ENCODE measurements at places on chromosomes 5 and 9.

GRCh38 chr5:6365977-6366590 lies 12.3 kb downstream of the MED10 start:
- DNase-seq: no peak

GRCh38 chr5:97943036-97943435 lies 760.0 kb upstream of the RIOK2 start:
- no peak for DNase-seq

DNA sequence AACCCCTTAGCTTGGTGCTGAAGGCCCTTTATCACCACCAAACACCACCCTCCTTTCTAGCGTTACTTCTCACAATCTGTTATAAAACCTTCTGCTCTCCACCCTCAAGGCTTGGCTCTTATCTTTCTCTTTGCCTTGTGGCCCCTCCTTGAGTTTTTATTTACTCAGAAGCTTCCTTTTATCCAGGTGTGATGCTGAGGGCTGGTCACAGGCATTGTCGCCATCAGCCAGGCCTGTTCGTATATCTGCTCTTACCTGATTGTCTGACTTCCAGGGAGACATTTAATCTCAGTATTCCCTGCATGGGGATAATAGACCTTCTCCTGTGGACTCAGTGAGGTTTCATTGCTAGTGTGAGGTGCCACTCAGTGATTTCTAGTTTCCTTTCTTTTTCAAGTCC lies 34.2 kb downstream of the MEGF10 start:
- DNase-seq: no peak

GRCh38 chr5:136906545-136906944 lies 541.2 kb upstream of the TRPC7 start:
- no peak for DNase-seq

DNA sequence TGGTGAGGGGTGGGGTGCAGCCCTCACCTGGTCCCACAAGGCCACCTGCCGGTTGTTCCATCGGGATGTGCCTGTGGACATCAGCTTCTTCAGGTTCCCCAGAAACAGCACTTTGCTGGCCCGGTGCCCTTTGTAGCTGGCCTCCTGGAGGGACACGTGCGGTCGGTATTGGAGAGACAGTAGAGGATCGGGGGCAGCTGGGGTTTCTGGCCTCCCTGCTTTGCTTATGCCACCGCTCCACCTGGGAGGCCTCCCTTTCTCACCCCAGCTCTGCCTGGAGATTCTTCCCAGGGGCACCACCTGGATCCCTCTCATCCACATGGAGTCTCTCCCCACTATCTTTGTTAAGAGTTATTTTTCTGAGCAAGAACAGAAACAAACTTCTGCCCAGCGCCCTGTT lies 13.1 kb upstream of the TRIM14 start:
- DNase-seq: no peak

DNA sequence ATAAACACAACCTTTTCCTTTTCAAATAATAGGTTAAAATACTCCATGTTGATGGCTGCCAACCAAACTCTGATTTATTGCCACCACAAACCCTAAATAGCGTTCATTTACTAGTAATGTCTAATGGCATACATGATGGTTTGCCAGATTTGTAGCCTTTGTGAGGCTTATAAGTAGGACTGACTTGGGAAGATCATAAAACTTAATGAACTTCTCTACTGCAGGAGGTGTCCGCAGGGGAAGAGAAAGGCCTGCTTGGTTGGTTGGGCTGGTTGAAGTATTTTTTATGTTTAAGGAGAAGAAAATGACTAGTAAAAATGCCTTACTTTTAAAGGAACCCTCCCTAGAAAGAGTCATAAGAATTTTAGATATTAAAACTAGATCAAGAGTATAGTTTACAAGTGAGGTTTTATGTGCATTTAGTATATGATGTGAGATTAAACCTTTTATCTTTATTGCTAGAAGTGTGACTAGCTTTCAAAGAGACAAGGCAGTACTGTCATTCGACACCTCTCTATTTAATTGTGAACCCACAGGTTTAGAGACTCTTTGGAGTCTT lies 5.0 kb downstream of the PBX3 start:
- no peak for DNase-seq

DNA sequence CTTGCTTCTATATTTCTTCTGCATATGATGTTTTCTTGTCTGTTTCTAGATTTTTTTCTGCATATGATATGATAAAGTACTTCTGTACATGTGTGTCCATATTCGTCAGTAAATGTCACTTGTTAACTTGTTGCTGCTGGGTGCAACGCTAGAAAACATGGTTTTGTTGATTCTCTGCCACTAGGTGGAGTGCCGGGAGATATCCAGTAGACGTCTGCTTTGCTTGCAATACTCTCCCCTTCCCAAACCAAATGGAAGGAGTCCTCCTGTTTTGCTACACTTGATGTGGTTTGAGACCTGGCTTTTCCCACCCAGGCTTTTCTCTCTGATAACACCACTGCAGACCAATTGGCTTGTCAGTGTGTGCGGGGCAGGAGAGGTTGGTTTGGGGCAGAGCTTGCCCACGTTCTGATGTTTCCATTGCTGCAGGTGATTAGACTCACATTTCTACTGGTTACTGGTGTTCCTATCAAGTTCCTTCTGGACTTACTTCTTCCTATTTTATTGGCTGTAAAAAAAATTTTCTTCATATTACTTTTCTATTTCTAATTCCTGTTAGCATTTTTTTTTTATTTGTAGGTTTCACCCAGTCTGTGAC lies 900.0 kb upstream of the CDH10 start:
- DNase-seq: no peak

DNA sequence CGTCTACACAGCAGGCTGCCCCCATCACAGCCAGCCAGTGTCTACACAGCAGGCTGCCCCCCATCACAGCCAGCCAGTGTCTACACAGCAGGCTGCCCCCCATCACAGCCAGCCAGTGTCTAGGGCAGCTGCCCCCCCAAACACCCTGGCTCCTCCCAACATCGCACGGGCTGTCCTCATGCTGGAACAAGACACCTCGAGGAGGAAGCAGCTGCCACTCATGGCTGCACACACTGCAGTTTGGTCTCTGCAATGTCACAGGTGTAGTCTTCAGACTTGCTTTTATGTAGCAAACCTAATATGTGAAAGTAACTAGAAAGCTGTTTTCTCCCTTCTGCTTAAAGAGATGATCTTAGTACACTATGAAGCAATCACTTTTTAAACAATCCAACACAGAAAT lies 9.7 kb downstream of the LRRC14B start:
- DNase-seq: no peak

GRCh38 chr5:77396017-77396416 lies 96.1 kb downstream of the WDR41 start:
- DNase-seq: no peak
